ENCODE measurements at places on chromosomes 13 and 19.

- DNase-seq = no peak
Observed at GRCh38 chr19:49927526-49928264, 1.3 kb upstream of the ATF5 start.

- DNase-seq = no peak
Observed at GRCh38 chr19:31314849-31315629, 34.2 kb downstream of the TSHZ3 start.

GRCh38 chr19:35618857-35619256 lies 6.3 kb downstream of the HAUS5 start:
- DNase-seq = no peak

DNA sequence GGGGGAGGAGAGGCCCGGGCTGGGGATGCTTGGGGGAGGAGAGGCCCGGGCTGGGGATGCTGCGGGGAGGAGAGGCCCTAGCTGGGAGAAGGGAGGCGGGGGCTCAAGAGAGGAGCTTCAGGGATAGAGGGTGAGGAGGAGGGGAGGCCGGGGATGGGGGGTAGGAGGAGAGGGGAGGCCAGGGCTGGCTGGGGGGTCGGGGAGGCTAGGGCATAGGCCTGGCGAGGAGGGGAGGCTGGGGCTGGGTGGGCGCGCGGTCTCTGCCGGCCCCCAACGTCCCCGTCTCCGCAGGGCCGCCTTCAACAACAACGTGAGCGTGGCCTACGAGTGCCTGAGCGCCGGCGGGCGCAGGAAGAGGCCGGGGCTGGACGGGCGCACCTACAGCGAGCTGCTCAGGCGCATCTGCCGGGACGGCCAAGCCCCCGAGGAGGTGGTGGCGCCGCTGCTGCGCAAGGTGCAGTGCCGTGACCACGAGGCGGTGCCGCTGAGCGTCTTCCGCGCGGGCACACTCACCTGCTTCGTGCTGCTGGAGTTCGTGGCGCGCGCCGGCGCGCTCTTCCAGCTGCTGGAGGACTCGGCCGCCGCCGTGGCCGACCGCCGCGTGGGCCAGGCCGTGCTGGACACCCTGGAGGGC lies 11.4 kb downstream of the TPGS1 start:
- DNase-seq = no peak
